Activated naive CD4-positive, alpha-beta T cell treated with anti-CD3 and anti-CD28 coated beads, Interleukin-2, amount 50 U/mL, for 16 hours (primary cell): ENCODE measurements at places on chromosomes 16 and 17.
A peak's percentile ranks its signal among the peaks of the same experiment; 100 is the strongest.

DNA sequence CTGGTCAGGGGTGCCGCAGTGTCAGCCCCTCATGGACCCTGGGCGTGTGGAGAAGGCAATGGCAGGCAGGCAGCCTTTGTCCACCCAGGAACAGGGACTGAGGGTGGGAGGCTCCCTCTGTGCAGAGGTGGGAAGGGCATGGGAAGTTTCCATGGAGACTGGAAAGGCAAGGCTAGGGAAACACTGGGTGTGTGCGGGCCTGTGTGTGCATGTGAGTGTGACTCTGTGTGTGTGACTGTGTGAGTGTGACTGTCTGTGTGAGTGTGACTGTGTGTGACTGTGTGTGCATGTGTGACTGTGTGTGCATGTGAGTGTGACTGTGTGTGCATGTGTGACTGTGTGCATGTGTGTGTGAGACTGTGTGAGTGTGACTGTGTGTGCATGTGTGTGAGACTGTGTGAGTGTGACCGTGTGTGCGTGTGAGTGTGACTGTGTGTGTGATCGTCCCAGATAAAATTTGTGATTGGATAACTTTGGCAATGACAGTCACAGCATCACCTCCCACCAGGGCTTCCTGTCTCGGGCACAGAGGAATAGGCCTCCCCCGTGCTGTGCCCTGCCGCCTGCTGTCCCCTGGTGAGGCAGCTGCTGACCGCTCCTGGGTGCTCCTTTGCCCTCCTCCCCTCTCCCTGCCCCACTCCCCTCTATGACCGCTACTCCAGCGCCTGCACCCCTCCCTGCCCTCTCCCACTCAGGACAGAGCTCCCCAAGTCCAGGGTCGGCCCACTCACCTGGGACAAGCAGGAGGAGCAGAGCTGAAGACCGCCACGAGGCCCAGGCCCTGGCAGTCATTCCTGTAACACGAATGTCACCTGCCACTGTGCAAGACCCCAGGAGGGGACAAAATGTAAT lies 698 bp downstream of the CD300C start:
- no peak for DNase-seq

- DNase-seq, result no peak
Observed at GRCh38 chr16:9755081-9755480, 427.1 kb downstream of the GRIN2A start.

DNA sequence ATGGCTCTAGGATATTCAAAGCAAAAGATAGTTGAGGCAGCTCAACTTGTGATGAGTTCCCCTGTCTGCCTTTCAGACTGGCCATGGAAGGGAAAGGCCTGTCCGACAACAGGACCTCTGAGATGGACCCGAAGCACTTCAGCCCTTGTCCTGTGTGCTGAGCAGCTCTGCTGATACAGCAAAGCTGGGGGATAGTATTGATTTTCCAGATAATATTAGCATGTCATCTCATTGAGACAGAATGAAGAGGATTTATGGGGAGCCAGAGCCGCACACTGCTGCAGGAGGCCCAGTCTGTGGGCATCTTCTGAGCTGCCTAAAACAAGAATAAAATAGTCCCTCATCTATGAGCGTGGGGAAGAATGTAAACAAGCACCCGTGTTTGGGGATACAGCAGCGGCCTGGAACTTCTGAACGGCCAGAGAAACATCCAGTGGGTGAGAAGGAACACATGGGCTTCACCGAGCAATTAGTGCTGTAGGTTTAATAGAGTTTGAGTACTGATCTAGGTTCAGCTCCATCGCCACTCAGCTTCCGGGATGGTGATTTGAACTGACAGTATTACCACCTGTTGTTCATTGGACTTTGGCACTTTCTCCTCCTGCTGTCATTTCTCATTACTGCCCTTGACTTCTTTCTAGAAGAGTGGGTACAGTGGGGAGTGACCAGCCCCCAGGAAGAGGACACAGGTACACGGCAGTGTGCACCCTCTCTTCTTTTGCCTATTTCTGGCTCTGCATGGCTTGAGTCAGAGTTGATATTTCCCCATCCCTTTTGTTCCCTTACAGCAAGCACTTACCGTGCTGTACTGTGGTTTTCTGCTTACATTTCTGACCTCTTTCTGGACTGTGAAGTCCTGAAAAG lies 96.5 kb upstream of the TBX2 start:
- DNase-seq, result no peak

- DNase-seq, result no peak
Observed at GRCh38 chr17:62668091-62668804, 40.8 kb downstream of the MRC2 start.

DNA sequence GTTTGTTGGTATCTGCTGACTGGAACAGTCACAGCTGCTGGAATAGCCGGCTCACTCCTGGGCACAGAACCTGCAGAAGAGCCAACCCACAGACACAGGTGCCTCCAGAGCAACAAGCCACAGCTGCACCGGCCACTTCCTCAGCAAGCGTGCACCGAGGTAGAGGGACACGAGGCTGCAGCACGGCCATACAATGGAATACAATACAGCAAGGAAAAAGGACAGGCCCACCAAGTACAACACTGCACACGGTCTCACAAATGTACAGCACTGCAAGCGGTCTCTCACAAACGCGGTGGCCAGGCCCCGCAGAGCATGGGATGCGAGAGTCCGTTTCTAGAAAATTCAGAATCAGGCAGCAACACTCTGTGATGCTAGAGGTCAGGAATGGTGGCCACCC lies 47.4 kb upstream of the PABPN1L start:
- DNase-seq, result no peak

DNA sequence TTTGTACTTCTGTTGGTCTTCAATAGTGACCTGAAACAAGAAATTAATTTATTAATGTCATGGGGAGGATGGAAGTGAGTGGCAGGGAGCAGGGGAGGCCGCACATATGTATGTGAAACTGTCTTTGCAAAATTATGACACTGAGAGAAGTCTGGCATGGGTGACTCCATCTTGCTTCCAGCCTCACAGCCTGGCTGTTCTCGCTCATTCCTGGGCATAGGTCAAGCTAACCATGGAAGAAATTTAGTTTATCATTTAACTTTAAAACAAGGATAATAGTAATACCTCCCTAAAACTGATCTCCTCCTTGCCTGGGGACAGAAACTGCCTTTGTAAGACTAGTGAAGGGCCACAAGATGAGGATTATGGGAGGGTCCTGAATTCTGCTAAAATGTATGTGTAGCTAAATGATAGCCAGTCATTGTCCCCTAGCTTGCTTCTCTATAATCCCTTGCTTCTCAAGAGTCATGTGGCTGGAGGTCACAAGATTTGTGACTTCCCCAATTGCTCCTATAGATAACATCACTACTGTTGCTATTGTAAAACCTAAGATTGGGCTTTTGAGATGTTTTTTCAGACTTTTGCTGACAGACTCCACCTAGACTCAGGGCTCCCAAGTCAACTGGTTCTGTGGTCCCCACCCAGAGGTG lies 126.0 kb downstream of the HS3ST3A1 start:
- DNase-seq, result no peak

DNA sequence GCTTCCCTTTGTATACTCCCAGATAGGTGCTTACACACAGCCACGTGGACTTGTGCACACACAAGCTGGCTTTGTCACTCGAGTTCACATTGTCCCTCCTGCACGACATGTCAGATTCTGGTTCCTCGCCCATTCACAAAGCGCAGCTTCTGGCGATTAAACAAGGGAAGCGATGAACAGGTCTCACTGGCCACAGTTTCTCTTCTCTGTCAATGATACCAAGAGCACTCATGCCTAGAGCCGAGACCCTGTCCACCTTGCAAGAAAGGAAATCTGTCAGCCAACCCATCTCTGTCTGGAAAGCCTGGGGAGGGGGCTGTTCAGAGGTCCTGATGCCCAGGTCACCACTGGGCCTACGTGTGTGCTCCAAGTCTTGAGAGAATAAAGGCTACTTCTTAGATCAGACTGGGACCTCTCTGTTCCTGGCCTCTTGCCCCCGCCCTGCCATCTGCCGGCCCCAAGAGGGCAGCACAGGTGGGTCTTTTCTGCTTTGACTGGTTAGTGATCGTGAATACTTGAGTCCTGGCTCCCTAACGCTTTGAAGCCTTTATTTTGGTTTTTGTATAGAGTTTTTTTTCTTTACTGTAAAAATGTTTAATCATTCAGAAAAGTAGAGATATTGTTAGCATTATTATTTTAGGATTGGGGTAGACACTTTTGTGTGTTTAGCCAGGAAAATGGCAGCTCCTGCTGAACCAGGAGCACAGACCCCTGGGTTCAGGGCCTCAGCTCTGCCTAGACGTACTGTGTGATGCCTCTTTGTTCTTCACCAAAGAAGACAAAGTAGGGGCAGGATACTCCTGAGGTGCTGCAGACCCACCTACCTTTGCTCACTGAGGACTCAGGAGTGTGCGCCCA lies 104.7 kb downstream of the MRM1 start:
- peak; percentile 57 for DNase-seq

DNA sequence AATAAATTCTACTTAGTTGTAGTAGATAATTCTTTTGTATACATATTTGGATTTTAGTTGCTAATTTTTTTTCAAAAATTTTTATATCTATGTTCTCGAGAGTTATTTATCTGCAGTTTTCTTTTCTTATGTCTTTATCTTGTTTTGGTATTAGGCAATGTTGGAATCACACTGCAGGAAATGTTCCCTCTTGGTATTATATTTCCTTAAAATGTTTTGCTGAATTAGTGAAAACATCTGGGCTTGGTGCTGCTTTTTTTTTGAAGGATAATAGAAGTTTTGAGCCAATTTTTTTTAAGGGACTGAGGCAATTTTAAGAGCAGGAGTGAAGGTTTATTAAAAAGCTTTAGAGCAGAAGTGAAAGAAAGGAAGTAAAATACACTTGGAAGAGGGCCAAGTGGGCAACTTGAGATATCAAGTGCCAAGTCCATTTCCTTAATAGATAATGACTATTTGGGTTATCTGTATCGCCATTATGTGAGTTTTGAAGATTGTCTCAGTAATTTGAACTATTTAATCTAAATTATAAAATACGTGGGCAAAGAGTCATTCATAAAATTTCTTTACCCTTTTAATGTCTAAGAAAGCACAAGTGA lies 1390.1 kb upstream of the CDH8 start:
- DNase-seq, result no peak

DNA sequence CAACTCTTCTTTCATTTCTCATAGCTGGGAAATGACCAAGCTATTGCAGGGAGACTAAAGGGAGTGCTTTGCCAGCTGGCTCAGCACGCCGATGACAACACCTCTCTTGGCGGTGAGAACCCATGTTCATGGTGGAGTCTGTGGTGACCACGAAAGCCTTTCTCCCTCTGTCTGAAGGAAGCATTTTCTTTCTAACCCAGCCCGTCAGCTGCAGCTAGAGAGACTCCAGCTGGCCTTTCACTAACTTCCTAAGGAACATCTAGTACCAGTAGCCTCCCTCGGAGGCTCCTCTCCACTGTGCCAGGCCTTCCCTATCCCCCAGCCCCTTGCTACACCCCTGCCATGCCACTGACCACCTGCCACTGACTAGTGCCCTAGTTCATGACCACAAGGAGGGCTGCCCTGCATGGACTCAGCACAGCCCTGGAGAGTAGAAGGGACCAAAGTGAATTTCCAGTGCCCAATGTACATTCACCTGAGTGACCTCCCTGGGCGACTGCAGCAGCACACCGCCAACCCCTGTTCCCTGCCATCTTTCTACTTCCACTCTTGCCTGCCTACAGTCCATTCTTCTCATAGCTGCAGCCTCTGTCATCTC lies 81.3 kb downstream of the CBLN1 start:
- no peak for DNase-seq

- no peak for DNase-seq
Observed at GRCh38 chr17:6597727-6598126, 41.4 kb upstream of the PITPNM3 start.

DNA sequence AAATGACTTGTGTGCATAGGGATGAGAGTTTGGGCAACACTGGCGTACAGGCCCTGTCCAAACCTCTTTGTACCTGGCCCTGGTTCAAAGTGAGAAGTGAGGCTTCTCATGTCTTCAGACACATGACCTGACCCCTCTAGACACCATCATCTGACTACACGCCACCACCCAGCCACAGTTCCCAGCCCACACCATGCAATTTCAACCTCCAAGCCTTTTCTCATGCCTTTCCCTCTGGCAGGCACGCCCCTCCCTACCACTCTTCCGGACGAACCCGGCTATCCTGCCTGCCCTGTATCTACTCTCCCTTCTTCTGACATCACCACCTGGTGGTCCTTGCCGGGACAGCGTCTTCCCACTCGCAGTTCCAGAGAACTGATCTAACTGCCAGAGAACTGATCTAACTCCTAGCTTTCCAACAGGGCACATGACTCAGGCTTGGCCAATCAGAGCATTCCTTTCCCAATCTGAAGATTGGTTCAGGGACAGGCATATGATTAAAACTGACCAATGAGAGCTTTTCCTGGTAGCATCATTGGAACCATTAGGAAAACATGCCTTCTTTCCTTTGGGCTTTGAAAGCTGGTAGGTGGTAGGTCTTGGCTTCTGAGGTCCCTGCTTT lies 27.1 kb upstream of the IL21R start:
- peak; percentile 50 for DNase-seq

DNA sequence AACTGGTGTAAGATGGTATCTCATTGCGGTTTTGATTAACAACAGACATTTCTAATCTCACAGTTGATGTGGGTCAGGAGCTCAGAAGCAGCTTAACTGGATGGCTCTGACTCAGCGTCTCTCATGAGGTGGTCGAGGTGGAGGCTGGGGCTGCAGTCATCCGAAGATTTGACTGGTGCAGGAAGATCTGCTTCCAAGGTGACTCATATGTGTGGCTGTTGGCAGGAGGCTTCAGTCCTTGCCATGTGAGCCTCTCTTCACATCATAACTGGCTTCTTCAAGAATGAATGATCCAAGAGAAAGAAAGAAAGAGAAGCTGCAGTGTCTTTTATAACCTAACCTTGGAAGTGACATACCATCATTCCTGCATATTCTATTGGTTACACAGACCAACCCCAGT lies 376.1 kb downstream of the SEC14L1 start:
- DNase-seq, result no peak

DNA sequence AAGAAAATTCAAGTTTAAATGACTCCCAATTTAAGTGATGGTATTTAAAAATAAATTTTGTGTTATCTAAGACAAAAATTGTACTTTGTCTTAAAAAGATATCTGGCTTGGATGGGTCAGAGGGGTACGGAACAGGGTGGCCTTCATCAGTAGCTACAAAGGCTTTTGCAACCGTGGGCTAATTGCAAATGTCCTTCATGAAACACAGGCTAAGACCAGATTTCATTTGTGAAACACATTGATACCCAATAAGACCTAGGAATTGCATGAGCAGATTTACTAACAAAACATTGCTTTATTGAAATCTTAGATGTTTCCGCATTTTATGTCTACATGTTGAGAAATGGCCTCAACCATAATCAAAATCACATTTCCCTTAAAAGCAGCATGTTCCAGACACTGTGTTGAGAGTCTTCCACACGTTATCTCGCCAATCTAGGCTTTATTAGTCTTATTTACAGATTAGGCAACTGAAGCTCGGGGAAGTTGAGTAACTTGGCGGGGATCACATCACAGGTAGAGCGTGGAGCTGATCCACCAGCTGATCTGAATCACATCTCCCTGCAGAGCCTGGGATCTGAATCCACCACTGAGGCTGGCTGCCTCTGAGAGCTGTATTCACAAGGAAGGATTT lies 21.8 kb downstream of the FBXO39 start:
- no peak for DNase-seq

- no peak for DNase-seq
Observed at GRCh38 chr16:58009856-58010416, 8.7 kb downstream of the USB1 start.
